ENCODE measurements at places on chromosomes 4 and X. TPM values are rescaled to one million over a fixed set of nuclear protein-coding genes. Genes with fewer than 3 reads are reported as not detected.

CTAG1A gene
- total RNA-seq = not detected

MAGED4B gene
- total RNA-seq = 113 TPM

RXFP1 gene
- not detected for total RNA-seq

COL4A6 gene
- total RNA-seq = 102 TPM

PRPS2 gene
- total RNA-seq = 14.3 TPM

UGT2B15 gene
- 0.11 TPM for total RNA-seq

ACSL4 gene
- total RNA-seq = 15.4 TPM

SRPX gene
- total RNA-seq = 14.5 TPM

CHST7 gene
- total RNA-seq = 0.40 TPM

ZXDB gene
- 9.0 TPM for total RNA-seq

PPBP gene
- total RNA-seq = not detected

CSAG3 gene
- not detected for total RNA-seq

GRPR gene
- total RNA-seq = 2.1 TPM

CCDC160 gene
- 0.63 TPM for total RNA-seq

PPEF2 gene
- not detected for total RNA-seq

SGCB gene
- total RNA-seq = 30.2 TPM

SLC26A1 gene
- total RNA-seq = 0.38 TPM

SSX2B gene
- not detected for total RNA-seq

SLBP gene
- total RNA-seq = 45.8 TPM

SPANXB1 gene
- total RNA-seq = 5.3 TPM

TTC29 gene
- total RNA-seq = 0.56 TPM

GPR78 gene
- 3.8 TPM for total RNA-seq

NDNF gene
- total RNA-seq = 8.6 TPM

ASB5 gene
- not detected for total RNA-seq

MAGED4 gene
- total RNA-seq = 80.2 TPM

GPC4 gene
- 44.8 TPM for total RNA-seq

NDP gene
- total RNA-seq = 0.66 TPM

SUPT20HL1 gene
- total RNA-seq = not detected

PDK3 gene
- total RNA-seq = 23.4 TPM

LRCH2 gene
- 29.4 TPM for total RNA-seq

RHOXF1 gene
- 0.52 TPM for total RNA-seq

SMIM31 gene
- total RNA-seq = not detected

RBBP7 gene
- 221 TPM for total RNA-seq

ZMAT1 gene
- total RNA-seq = 13.5 TPM

TEX13D gene
- total RNA-seq = not detected

CT47A7 gene
- not detected for total RNA-seq

GAGE12J gene
- not detected for total RNA-seq
